ENCODE measurements at places on chromosomes 7 and 10.

GRCh38 chr10:86727470-86727869, 28.9 kb upstream of the BMPR1A start:
- DNase-seq = no peak

DNA sequence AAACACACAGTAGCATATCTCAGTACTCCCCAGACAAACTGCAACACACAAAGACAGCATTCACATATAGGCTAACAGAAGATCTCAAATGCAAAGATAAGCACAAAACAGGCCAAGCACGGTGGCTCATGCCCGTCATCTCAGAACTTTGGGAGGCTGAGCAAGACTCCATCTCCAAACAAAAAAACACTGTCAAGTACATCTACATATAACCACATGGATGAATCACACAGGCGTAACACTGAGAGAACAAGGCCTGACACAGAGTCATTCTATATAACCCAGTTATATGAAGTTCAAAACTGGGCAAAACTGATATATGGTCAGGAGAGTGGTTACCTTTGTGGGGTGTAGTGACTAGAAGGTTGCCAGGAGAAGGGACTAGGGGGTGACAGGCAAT, 506.4 kb downstream of the KCNMA1 start:
- DNase-seq = no peak

- DNase-seq = no peak
Observed at GRCh38 chr10:130914367-130914766, 397.2 kb downstream of the TCERG1L start.

DNA sequence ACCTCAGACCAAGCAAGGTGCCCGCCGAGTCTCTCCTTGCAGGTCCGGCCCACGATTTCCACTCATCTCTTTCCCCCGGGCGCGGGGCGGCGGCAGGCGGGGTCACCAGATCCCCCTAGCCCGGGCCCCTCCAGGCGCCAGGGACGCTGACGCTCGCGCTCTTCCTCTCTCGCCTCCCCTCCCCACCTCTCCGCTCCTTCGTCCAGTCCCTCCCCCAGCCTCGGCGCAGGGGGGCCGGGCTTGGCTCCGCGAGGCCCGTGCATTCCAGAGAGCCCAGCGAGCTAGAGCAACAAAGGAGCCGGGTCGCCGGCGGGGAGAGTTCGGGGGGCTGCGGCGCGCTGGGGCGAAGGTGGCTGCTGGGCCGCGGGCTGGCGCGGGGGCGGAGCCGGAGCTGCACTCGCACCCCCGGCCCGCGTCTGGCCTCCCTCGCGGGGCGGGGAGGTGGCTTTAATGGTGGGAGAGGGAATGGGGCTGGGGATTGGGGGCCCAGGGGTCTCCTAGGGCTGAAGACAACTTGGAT, at the start of gene SMO:
Gene SMO (plus strand): TSS at position 262 of the 520 bp plus-strand sequence. CDS start 519 bp downstream, outside the sequence.
- peak; percentile 19 for DNase-seq

- DNase-seq = no peak
Observed at GRCh38 chr10:114282526-114282925, 43.5 kb downstream of the VWA2 start.

- DNase-seq = no peak
Observed at GRCh38 chr7:98805956-98806838, 63.6 kb downstream of the TMEM130 start.

DNA sequence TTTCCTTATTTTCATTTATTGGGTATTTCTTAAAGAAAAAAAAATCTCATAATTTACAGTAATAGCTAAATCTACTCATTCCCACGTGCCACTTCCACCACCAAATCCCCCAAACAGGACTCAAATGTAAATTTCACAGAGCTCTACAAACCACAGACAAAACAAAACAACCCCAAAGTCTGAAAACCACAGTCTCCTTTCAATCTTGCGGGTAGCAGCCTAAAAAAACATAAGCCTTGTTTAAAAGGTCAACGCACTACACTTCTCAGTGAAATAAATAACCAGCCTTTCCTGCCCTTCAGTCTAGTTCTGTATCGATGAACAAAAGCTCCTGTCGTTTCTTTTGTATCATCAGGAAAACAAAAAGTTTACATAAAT, 121.8 kb upstream of the AFAP1L2 start:
- DNase-seq = peak; percentile 54

DNA sequence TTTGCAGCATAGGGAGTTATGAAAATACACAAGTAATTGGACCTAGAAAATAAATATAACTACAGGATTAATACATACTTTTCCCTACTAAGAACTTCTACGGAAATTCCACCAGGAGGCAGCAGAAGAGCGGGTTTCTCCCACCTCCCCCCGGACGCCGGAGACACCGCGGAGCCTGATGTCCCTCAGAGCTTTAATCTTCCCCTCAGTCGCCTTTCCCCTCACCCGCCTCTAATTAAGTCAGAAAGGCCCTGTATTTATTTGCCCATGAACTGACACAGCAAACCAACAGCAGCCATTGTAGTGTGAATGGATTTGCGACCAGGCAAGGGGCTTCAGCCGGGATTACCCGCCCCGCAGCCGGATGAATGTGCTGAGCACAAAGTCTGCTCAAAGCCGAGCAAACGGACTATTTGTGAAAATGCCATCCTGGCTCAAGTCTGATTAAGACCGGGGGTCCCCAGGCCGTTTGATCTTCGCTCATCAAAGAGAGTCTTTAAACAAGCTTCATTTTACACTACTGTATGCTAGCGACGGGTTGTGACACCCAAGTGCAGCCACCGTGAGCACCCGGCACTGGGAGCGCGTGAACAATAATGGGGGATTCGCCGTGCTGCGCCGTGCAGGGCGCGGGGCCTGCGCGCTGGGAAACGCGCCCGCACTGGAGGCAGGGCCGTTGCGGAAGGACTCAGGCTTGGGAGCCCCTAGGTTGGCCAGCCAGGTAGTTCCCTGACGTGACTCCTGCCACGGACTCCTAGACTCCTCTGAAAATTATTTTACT, 5.6 kb upstream of the DKK1 start:
- no peak for DNase-seq

DNA sequence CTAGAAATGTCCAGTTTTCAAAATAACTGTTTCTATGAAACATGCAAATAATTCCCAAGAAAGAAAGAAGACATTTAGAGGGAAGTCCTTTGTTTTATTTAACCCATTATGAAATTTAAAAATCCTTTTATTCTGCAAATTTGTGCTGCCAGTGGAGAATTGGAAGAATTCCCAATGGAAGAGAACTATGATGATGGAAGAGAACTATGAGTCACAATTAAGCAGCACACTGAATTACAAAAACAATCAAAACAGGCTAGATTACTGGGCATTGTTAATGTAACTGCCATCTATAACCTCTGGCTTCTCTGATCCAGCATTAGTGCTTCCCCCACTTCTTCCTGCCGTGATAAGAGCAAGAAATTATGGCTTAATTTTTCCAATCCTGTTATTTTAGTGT, 126.2 kb upstream of the FEZF1 start:
- DNase-seq = no peak

GRCh38 chr10:100889546-100889945, 23.2 kb upstream of the SLF2 start:
- DNase-seq = no peak

GRCh38 chr10:60942134-60942787, 1.7 kb downstream of the RHOBTB1 start:
- DNase-seq = no peak

DNA sequence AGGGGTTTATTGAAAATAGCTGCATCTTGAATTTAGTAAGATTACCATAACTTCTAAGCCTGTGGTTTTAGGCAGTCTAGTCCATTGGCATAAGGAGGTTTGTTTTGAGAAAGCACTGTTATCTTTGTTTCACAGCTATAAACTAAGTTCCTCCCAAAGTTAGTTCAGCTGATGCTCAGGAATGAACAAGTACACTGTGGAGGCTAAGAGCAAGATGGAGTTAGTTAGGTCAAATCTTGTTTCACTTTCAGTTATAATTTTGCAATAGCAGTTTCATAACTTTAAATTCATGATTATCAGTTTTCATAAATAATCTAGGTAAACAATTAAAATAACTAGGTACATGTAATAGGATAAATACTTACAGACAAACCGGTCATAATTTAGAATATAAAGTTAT, 15.4 kb downstream of the SEC61G start:
- DNase-seq = no peak

DNA sequence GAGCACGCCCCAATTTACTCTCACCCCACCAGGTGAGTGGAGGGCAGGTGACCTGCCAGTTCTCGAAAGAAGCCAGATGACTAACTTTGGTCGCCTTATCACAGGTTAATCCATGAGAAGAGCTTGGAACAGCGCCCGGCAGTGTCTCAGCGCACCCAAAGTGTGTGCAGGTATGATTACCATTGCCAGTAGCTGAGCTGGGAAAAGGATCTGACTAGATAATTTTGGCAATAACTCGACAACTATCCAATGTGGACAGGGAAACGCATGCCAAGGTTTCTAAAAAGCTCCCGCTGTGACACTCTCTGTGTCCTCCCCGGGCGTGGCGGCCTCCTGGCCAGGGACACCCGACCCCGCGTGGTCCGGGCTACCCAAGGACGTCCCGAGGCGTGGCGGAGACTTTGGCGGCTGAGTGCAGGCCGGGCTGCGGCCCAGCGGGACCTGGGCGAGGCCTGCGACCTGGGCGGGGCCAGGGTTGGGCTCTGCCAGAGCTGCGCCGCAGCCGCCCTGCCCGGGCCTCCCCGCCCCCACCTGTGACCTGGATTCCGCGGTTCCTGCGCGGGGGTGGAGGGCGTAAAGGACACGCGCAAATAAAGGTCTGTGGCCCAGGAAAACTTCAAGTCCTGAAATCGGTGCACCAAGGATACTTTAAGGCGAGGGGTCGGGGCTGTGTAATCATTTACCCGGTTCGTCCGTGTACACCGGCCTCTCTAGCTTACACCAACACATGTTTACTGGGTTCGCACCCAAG, 13.7 kb upstream of the WAPL start:
- DNase-seq = peak; percentile 45

GRCh38 chr10:95499482-95499989, 61.6 kb downstream of the SORBS1 start:
- DNase-seq = no peak

- no peak for DNase-seq
Observed at GRCh38 chr10:70892631-70893030, 4.3 kb upstream of the PCBD1 start.

DNA sequence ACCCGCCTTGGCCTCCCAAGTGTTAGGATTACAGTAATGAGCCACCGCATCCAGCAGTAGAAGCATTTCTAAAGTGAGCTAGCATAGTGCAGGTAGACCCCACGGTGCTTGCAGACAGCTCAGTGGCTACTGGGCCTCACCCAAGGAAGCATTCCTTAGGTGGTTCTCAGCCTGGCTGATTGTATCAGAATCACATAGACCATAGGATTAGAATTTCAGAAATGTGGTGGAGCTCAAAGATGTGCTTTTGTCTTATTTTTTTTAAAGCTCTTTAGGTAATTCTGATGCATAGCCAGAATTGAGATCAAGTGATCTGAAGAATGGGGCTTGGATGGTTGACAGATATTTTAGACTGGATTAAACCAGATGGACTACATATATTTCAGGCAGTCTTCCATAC, 10.9 kb downstream of the ANLN start:
- DNase-seq = no peak

DNA sequence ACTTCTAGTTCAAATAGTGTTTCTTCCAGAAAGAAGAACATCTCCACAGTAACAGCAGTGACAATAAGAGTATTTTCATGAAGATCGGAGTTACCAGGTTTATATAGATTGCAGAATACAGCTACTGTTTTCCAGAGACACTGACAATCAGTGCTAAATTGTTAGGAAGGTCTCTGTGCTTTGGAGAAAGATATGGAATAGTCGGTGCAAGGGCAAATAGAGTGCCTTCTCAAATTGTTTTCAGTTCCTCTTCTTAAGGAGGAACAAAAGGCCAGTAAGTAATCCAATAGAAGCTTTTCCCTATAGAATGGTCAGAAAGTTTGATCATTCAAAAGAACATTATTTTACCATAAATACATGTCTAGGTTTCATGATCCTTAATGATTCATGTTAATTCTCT, 2.6 kb upstream of the KIAA1217 start:
- DNase-seq = no peak

DNA sequence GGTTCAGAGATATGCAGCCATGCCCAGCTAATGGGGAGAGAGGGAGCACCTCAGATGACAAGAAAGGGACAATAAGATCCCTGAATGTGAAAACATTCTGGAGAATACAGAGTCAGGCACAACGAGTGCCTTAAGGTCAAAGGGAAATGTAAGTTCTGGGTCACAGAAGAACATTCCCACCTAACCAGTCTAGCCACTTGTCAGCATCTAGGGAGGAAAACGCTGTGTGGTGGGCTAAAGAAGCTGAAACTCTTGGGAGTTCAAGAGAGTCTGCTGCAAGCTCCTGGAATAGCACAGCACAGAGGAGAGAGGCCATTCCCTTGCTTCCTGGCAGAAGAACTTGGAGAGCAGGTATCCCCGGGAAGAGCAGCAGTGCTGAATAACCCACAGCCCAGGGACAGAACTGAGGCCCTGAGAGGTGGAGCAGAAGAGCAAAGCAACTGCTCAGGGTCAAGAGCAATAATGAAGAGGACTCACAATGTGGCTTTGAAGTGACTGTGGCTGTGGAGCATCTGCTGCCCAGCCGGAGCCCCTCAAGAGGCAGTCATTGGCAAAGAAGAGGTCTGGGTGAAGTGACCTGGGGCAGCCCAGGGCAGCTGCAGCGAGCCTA, 182.3 kb downstream of the NPSR1 start:
- no peak for DNase-seq

DNA sequence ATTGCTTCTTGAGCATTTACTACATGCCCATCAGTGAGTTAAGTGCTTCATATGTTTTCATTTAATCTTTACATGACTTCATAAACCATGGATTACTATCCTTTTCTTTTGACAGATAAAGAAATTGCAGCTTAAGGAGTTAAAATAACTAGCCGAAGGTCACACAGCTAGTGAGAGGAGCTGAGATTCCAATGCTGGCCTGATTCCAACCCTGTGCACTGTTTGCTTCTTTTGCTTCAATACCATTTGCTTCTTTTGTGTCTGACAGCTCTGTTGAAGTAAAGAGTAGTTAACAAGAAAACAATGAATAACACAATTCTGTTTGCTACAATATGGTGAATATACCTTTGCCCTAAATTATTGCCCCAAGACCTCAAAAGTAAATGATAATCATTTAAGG, 132.4 kb downstream of the GRM3 start:
- DNase-seq = no peak

GRCh38 chr7:27808626-27809025, 68.7 kb downstream of the TAX1BP1 start:
- DNase-seq = no peak

DNA sequence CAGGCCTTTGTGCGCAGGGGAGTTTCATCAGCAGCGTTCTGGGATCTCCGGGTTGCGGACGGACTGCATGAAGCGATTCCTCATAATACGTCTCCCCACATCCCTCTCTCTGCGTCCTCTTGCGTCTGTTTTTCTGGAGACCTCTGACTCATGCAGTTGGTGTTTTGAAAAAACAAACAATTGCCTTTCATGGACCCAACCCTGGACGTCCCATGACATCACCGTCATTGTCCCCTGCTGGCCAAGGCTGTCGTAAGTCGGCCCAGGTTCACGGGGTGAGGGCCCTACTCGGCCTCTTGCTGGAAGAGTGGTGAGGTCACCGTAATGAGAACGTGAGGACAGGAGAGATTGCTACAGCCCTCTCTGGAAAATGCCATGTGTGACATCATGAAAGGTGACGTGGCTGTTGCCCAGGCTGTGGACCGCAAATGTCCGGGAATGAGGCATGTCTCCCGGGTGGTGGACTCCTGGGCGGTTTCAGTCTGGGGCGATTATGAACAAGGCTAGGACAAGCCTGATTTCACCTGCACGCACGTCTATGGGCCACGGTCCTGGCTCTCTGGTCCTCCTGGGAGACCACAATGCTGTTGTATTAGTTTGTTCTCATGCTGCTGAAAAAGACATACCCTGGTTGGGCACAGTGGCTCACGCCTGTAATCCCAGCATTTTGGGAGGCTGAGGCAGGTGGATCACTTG, 9.8 kb upstream of the MAFK start:
- DNase-seq = no peak

- no peak for DNase-seq
Observed at GRCh38 chr10:87660484-87661133, 931 bp downstream of the PAPSS2 start.

All from CD4-positive, alpha-beta T cell treated with Interleukin-17A for 4 hours (primary cell).